ENCODE measurements at places on chromosomes 3 and 15.

DNA sequence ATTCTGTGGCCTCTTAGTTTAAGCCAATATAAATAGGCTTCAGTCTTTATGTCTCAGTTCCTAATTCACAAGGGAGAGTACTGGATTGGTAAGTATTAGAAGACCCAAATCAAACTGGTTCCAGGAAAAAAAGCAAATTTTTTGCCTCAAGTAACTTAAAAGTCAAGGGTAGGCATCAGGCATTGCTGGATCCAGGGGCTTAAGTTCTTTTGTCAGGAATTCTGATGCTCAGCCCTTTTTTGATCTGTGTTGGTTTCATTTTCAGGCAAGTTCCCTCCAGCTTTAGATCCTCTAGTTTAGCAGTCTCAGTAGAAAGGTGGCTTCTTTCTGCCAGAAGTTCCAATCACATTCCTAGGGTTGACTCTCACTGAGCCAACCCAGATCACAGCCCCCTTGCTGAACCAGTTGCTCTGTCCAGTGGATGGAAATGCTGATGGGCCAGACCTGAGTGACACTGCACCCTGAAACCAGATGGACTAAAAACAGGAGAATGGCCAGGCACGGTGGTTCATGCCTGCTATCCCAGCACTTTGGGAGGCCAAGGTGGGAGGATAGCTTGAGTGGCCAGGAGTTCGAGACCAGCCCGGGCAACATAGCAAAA, 253.5 kb downstream of the SHQ1 start:
- DNase-seq, result no peak

- peak; percentile 40 for DNase-seq
Observed at GRCh38 chr3:63968612-63969350, 54.5 kb downstream of the PSMD6 start.

DNA sequence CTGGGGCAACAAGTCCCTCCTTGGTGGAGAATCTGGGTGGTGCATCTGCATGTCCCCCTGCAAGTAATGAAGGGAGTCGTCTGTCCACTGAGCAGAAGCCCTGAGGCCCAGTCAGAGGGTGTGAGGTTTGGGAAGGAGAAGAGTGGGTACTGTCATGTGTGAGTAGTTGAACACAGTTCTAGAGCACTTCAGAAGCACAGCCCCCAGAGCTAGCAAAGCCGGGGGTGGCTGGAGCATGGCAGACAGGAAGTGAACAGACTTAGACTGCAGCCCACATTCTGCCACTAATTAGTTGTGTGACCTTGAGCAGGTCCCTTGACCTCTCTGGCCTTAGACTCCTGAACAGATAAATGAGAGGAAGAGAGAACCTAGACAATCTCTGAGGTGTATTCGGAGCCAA, 207.6 kb downstream of the UACA start:
- DNase-seq, result no peak

DNA sequence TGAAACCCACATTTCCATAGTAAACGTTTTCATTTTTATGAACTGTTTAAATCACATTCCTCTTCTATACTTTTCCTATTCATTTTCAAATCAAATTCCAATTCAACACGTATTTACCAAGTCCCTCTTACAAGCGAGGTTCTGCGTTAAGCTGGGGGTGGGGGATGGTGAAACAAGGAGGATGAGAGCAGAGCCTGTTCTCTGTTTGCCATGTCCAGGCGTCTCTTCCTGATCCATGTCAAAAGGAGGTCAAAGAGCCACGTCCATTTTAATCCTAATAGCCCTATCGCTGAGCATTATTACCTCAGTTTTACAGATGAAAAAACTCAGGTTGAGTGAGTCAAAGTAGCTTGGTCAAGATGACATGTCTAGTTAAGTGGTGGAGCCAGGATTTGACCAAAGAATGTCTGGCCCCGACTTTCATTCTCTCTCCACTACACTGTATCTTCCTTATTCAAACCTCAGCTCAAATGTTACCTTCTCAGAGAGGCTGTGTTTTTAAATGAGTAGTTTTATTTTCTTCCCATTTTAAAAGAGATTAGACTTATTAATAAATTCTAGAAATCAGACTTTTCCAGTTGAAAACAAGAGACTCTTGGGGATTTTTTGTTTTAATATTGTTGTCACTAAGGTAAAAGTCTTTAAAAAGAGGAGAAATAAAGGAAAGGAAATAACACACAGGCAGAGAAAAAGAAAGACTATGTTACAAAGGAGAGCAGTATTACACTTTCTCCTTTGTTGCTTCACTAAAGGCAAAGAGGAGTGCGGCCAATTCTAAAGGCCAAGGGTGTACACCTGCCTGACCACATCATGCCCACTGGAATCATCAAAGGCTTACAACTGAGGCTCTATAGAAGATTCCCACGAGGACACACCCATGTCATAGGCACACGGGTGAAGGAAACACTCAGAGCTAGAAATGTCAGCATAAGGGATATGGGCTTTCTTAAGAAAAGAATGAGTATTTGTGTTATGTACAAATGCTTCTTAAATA, 42.4 kb downstream of the MYO5A start:
- DNase-seq, result no peak

GRCh38 chr3:125075738-125076137, 19.9 kb upstream of the HEG1 start:
- no peak for DNase-seq

GRCh38 chr3:126922466-126922865, 60.4 kb upstream of the PLXNA1 start:
- no peak for DNase-seq

DNA sequence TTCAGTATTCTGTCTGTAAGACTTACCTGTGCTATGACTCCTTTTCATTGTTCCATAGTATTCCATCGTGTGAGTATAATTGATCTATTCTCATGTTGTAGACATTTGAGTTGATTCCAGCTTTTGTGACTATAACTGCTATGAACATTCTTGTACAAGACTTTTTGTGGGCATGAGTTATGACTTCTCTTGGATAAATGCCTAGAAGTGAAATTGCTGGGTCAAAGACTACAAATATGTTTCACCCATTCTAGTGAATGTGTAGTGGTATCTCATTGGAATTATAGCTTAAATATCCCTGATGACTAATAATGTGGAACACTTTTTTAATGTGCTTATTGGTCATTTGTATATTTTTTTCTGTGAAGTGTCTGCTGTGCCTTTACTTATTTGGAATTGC, 27.6 kb upstream of the NPHP3 start:
- DNase-seq, result peak; percentile 4

DNA sequence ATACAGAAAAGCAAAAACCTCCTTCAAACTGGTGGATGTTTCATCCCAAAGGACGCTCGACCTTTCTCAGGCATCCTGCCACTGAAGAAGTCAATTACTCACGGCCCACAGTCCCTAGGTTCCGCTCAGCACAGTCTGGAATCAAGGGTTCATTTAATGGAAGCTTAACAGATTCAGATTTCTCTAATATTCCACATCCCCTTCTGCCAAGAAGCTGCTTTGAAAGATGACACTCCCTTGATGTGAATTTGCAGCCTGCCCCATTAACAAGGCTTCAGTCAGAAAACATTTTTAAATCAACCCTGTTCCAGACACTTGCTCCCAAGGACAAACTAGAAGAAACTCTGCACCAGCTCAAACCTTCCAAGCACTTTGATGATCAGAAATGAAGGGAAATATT, 81.2 kb downstream of the LIPC start:
- no peak for DNase-seq

DNA sequence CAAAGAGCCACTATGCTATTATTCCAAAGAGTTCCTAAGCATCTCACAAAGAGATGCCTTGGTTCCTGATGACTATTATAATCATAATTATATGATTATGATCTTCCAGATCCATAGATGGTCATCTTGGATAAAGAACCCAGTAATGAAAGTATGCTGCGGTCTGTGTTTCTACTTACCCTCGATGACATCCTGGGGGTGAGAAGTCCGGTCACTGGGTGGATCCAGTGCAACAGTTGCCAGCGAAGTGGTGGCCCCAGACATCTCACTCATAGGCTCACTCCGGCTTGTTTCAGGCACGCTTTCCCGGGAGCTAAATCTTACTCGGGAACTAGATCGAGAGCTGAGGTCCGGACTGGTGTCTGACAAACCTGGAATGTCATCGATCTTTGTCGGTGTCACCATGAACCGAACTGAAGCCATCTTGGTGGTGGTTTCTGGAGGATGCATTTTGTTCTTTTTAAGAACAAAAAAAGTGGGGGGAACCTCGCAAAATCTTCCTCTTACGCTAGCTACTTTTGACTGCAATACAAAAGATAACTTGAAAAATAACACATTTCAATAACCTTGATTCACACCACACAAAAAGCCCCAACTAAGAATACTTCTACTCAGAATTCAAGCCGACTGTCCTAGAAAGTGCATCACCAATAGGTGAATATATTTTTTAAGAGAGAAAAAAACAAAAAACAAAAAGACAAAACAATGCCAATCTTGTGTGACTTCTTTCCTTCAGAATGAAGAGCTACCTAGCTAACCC, 1.2 kb downstream of the SLC12A6 start:
- no peak for DNase-seq
